Amniotic epithelial cell (primary cell): ENCODE measurements at places on chromosomes 2 and 18.
A peak's percentile ranks its signal among the peaks of the same experiment; 100 is the strongest.

GRCh38 chr2:11588228-11589110, 54.6 kb downstream of the GREB1 start:
- DNase-seq = no peak

- no peak for DNase-seq
Observed at GRCh38 chr2:67277450-67277849, 119.7 kb upstream of the ETAA1 start.

DNA sequence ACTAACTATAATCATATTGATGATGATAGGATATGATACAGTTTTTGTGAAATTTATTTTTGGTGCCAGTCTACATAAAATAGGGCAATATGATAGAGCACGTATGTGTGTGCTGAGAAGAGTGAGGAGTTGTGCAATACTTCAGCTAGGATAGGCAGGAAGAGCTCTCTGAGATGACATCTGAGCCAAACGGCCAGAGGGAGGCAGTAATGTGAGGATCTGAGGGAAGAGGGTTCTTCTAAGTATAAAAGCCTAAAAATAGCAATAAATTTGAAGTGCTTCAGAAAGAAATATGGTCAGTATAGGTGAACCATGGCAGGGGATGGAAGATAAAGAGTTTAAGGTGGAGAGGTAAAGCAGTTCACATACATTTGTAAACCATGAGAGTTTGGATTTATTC, 102.5 kb downstream of the OLA1 start:
- DNase-seq = peak; percentile 51

DNA sequence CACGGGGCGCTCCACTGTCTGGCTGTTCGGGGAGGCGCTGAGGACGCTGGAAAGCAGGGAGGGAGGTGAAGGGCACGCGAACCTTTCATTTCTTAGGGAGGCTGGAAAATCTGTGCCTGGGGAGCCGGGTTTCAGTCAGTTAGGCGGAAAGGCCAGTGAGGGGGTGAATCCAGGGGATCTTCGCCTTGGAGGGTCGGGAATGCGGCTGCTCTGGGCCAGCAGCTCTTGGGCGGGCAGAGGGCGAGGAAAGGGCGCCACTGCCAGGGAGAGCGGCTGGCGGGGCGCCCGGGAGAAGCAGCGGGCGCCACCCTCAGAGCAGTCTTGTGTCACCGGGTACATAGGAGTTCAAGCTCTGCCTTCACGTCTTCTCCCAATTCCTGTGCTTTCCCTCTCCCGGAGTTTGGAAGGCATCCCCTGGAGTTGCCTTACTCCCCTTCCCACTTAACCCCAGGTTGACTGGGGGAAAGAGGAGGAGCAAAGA, 1.4 kb downstream of the CCDC85A start:
- DNase-seq = no peak

DNA sequence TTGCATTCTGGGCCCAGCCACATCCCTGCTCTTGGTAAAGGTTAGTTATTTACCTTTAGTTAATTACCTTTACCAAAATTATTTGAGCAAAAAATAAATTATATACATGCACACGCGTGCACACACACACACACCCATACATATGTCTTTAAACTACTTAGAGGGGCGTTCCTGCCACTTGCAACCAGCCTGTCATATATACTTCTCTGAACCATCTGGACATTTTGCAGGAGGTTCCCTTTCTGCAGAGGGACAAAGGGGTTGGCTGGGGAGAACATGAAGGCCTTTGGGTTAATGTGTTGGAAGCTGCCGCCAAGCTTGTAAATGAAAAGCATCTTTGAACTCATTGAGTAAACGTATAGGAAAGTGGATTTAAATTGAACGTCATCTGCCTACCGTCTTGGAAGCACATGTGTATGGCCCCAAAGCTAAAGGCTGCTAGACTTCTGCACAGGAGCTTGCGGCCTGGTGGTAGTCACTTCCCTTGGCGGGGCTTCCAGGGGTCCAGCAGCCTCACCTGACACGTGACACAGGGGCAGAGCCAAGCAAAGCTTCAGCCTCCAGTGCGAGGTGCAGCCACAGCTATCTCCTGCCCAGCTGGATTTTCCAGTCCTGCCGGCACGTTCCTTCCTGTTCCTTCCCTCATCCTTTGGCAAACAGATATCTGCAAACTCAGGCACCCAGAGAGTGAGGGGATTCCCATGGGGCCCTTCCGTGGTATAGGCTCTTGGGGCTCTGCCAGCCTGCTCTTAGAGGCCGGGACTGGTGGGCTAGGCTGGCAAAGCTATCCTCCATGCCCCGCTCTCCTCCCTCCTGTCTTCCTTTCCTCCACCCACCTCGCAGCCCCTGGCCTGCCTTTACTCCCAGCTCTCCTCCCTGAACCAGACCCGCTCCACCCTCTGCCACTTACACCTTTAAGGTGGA, 46.1 kb downstream of the SERTAD2 start:
- DNase-seq = no peak

- DNase-seq = no peak
Observed at GRCh38 chr2:70116936-70117552, 29.8 kb downstream of the PCBP1 start.

DNA sequence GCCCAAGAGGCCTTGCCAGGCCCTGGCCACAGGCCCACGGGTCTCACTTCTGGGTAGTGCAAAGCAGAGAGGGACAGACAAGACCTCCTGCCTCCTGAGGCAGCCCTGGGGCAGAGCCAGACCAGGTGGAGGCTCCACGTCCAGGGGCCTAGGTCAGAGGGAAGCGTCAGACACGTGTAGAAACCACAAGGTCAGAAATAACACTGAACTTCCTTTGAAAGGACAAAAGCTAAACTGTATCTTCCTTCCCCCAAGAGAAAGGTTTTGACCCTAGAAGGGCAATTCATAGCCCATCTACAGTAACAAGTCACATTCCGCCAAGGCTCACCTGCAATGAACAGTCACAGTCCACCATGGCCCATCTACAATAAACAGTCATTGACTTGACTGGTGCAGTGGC, 17.9 kb downstream of the SDC1 start:
- no peak for DNase-seq

- no peak for DNase-seq
Observed at GRCh38 chr2:143988082-143988481, 531.8 kb downstream of the ZEB2 start.
